ELF-1 (cell line): ENCODE measurements at places on chromosomes 7 and 10.

- no peak for DNase-seq
Measured at GRCh38 chr7:55554038-55554437, 18.3 kb downstream of the VOPP1 start.

- no peak for DNase-seq
Measured at GRCh38 chr7:149291036-149291780, 29.2 kb downstream of the ZNF783 start.

- DNase-seq, result peak; percentile 30
Measured at GRCh38 chr7:87934699-87935383, 790 bp downstream of the ADAM22 start.

DNA sequence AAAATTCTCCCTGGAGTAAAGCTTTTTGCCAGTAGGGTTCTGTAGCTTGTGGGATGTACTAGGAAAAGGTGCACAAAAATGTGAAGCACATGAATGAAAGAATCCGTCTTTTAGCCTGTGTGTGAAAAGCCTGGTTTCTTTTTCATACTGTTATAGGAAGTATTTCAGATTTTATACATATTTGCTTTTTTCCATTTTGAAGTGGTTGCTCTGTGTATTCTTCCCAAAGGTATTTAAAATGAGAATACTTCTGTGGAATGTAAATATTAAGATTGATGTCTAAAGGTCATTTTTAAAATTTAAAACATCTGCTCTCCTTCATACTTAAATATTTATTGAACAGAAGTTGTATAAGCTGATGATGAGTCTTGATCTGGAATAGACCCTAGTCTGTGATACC, 96.8 kb downstream of the CDK14 start:
- no peak for DNase-seq

- DNase-seq, result no peak
Measured at GRCh38 chr7:27605283-27605682, 57.4 kb downstream of the HIBADH start.

DNA sequence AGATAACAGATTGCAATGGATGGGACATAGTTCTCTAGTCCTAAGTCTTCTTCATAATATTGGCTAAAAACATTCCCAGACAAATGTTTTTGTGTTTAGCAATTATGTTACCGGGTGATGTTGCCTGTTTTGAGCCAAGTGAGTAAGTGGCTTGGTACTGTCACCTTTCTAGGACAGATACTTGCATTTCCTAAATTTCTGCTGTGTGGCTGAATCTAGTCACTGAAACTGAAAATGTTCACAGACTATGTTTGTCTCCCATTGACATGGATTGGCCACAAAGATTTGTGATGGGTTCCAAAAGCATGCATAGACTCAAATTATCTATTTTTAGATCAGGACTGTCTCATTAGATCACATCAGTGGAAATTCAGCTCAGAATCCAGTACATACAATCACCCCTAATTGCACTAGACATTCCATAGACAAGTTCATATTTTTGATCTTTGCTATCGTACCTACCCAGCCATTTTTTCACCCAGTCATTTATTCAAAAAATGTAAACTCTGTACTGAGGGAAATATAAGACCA, 1222.1 kb upstream of the AUTS2 start:
- DNase-seq, result no peak

GRCh38 chr7:41252551-41252950, 450.3 kb downstream of the INHBA start:
- no peak for DNase-seq

GRCh38 chr7:43058271-43059066, 54.0 kb upstream of the HECW1 start:
- peak; percentile 4 for DNase-seq

GRCh38 chr10:51198170-51198569, 123.9 kb downstream of the PRKG1 start:
- no peak for DNase-seq

DNA sequence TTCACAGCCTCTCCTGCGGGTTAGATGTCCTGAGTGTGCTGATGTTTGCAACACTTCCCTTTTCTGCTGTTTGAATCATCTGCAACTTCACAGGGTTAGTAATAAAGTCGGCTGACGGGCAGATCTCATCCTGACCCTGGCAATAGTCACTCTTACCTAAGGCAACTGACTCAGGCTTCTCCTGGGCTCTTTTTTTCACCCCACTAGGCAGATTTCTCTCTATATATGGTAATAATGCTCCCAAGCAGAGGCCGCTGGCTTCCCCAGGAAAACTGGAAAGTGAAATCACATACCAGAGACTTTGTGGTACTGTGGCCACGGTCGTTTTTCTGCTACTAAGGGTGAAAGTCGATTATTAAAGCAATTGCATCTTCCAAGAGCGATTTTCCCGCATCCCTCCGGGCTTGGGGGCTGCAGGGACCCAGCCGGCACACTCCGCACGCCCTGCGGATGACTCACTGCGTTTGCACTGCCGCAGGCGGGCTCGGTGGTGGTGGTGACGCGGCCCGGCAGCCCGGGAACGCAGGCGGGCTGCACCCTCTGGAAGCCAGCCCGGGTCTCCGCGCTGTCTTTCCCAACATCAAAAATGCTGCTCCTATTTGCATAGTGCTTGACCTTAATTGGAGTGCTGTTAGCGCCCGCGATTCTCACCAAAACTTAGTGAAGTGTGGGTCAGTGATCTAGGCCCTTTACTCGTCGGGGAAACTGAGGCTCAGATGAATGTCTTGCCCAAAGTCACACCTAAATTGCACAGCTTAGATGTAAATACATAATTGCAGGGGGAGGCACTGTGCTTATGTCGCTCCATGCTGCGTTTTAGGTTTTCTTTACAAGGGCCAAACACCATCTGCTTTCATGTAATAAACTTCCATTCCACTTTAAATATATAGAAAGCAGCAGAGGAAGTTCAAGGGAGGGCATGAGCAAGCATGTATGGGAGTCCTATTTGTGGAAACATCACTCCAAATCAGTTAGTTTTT, 47.6 kb upstream of the ITGB1 start:
- DNase-seq, result peak; percentile 96

DNA sequence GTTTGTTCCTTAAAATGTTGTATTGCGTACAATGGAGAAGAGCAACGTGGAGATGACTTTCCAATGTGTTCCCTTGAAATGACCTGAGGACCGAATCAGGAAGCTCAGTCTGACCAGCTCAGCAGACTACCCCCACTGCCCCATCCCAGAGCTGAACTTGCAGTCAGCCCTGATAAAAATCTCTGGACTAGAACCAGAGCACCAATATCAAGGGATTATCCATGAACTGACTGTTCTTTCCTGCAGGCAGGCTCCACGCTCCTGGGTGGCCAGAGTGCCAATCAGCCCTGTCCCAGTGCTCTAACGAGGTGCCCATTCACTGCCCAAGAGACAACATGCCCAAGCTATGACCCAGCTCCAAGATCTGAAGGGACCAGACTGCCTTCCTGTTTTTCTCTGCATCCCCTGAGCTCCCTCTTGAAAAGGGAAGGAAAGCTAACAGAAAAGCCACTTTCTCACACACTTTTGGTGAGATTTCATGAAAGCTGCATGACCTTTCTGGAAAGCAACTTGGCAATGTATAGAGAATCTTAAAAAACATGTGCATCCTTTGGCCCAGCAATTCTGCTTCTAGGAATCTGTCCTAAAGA, 130.2 kb downstream of the KCNMA1 start:
- peak; percentile 26 for DNase-seq

- DNase-seq, result no peak
Measured at GRCh38 chr7:138900035-138900828, 81.0 kb downstream of the KIAA1549 start.

DNA sequence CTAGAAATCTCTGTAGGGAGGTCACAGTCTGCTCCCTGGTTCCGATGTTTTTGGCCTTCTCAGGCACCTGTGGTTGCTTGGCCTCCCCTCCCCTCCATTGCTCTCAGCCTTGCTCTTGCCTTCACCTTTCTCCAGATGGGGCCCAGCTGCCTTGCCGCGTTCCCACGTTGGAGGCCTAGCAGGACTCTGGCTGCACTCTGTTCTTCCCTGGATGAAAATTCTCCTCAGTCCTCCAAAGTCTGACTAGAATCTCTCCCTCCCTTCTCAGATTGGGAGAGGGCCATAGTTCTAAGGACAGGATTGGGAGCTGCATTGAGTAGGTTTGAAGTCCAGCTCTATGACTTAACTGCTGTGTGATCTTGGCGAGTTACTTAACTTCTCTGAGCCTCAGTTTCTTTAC, 213.7 kb upstream of the HABP2 start:
- no peak for DNase-seq

DNA sequence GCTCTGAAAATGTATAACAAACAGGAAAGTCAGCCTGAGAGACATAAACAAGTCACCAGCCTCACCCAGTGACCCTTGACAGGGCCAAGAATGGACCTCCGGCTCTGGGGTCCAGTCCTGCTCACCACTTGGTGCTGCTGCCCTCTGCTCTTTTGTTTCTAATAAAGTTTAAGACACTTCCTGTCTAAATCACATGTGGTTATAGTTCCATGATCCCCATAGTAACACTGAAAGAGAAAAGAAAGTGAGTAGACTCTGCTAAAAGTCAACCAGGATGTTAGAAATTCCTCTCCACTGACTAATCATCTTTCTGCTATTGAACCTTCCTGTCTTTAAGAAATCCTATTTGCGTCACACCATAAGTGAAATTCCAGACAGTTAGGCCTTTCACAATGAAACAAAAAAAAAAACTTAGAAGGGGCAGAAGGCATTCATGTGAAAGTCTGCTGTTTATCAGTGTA, 179.2 kb upstream of the BET1 start:
- DNase-seq, result peak; percentile 10

DNA sequence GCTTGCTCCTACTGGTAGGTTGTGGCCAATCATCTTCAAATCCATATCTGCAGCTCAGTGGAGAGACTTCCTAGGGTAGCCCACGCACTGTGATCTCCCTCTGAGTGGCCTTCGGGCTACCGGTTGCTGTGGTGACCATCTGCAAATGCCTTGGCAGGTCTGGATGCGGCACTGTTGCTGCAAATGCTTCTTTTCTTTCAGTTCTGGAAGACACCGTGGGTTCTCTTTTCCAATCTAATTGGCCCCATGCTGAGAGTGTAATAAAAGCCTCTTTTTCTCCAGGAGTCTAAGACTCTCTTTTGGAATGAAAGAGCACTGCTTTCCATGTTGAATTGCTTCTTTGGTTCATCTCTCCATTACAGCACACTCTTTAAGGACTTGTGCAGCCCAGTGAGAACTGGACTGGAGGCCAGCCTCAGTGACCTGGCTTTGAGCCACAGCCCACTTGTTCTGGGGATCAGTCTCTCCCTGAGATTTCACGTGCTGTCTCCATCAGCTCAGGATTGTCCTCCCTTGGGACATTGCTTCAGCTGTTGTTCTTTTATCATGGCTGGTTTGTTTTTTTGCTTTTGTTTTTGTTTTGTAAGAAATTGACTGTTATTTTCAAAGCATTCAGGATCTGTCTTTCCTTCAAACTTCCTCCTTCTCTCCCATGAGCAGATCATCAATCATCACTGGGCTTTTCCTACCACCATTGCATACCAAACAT, 286.6 kb downstream of the BMPER start:
- no peak for DNase-seq

DNA sequence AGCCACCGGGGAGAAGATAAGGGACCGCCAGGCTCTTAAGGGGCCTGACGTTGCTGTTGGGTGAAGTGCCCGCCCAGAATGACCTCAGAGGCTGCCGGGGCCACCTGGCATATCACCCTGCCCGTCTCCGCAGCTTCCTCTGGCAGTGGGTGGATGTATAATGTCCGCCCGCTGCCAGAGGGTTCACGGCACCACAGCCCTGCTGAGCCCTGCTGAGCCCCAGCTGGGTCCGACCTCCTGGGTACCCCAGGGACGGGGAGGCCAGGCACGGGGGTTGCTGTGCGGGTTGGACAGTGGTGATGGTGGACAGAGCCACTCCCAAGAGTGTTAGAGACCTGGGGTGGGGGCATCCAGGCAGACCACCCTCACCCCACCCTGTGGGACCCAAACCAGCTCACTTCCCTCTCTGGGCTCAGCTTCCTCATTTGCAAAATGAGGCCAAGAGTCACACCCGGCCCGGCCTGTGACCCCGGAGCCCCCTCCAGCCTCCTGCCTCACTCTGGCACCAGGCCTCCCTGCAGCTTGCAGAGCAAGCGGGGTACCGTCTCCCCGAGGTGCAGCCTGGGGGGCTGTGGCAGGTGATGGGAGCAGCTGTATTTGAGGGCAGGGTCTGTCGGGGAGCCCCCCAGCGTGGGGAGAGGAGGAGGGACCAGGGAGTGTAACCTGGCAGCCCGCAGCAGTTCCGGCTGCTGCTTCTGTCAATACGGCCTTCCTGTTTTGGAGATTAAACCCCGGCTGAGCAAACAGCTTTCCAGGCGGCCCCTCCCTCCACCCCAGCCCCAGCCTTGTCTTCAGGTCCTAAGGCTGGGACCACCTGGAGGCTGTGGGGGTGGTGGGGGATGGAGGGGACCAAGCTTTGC, 8.4 kb upstream of the LFNG start:
- DNase-seq, result no peak

GRCh38 chr10:115157357-115157756, 64.2 kb downstream of the ATRNL1 start:
- DNase-seq, result no peak

GRCh38 chr10:88979153-88979562, 11.4 kb upstream of the FAS start:
- peak; percentile 56 for DNase-seq

GRCh38 chr10:119104654-119105015, 722 bp downstream of the DENND10 start:
- peak; percentile 32 for DNase-seq

DNA sequence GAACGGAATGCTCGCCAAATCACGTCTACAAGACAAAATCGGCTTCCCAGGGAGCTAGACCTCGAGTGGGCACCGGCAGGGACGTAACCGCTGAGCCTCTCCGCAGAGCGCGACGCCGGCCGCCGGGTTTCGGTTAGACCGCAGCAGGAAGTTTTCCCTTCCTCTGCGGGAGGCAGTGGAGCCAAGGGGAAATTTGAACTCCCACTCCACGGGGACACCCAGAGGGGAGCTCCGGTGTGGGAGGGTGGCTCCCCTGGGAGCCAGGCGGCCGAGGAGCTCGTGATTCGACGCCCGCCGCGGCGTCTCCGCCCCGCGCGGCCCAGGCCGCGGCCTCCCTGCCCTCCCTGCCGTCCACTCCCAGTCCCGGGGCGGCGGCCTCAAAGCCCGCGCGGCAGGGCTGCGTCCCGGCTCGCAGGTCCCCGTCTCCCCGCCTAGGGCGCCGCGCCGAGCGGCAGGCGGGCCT, 426 bp downstream of the SYPL1 start:
- DNase-seq, result peak; percentile 79

- DNase-seq, result no peak
Measured at GRCh38 chr10:115937768-115938056, 335.3 kb downstream of the GFRA1 start.

DNA sequence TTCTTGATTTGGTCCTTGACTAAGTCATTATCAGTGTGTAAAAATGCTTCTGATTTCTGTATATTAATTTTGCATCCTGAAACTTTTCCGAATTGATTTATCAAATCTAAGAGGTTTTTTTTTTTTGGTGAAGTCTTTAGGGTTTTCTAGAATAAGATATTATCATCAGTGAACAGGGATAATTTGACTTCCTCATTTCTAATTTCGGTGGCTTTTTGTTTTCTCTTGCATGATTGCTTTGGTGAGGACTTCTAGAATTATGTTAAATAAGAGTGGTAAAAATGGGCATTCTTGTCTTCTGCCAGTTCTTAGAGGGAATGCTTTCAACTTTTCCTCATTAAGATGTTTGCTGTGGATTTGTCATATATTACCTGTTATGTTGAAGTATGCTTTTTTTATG, 170.5 kb downstream of the CCDC7 start:
- DNase-seq, result no peak
